Esophagus muscularis mucosa (tissue), 4 donors: ENCODE measurements at places on chromosomes 16 and 17. TPM values are rescaled to one million over a fixed set of nuclear protein-coding genes. Genes with fewer than 3 reads are reported as not detected.

GRCh38 chr17:73343739-73344454 lies 32.1 kb upstream of the CDC42EP4 start:
- no peaks in the 10 kb centered on the region for H3K27me3 ChIP-seq
- peak overlapping the region; percentile 80 for H3K27ac ChIP-seq
- H3K4me3 ChIP-seq: no peak overlapping the region
- H3K4me1 ChIP-seq: peaks cover 61% of the 10 kb centered on the region
- no peak for DNase-seq

FAM234A gene
- 129 TPM for total RNA-seq

RAB11FIP4 gene
- total RNA-seq: 2.1 TPM

DNA sequence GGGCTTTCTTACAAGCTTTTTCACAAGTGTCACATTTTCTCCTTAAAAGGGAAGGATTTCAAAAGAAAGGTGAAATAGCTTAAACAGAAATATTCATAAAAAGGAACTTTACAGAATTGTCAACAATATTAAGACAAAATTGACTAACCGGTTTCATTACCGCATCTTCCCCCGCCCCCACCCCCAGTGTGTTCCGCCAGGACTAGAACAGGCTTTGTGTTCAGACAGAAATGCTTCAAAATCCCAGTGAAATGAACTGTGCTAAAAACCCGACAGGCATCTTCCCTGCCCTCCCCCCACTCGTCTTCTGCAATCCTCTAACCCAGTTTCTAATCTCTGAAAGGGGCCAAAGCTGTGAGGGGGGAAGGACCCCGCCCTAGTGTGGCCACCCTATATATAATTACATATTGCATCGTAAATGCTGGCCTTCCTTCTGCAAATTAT lies 990 bp upstream of the ROGDI start:
- peaks cover 46% of the 10 kb centered on the region for H3K4me1 ChIP-seq
- H3K36me3 ChIP-seq: peaks cover 71% of the 10 kb centered on the region
- H3K4me3 ChIP-seq: peak overlapping the region; percentile 73
- DNase-seq: no peak

DNA sequence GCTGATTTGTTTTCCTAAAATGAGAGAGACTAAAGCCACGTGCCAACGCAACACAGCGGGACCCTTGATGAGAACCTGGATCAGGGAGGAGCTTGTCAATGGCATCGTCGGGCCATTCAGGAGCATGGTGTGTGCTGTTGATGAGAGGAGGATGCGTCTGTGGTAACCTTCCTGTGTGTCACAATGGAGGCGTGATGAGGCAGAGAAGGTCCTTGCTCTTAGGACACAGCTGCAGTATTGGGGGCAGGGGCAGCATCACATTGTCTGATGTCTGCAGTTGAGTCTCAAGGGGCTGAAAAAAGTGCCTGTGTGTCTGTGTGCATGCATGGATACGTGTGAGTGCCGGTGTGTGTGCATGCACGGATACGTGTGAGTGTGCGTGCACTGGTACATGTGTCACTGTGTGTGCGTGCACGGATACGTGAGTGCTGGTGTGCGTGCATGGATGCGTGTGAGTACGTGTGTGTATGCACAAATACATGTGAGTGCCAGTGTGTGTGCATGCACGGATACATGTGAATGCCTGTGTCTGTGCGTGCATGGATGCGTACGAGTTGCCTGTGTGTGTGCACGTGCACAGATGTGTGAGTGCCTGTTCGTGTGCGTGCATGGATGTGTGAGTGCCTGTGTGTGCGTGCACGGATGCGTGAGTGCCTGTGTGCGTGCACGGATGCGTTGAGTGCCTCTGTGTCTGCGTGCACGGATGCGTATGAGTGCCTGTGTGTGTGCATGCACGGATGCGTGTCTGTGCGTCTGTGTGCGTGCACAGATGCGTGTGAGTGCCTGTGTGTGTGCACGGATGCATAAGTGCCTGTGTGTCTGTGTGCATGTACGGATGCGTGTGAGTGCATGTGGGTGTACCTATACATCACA lies 39.3 kb downstream of the BAIAP2 start:
- H3K36me3 ChIP-seq: peaks cover 6% of the 10 kb centered on the region
- no peak overlapping the region for H3K27ac ChIP-seq
- H3K4me1 ChIP-seq: peaks cover 13% of the 10 kb centered on the region
- no peak for DNase-seq
- H3K4me3 ChIP-seq: no peak overlapping the region

GRCh38 chr16:47695756-47696155 lies 234.6 kb downstream of the PHKB start:
- no peak for DNase-seq
- no peaks in the 10 kb centered on the region for H3K4me1 ChIP-seq
- H3K4me3 ChIP-seq: no peak overlapping the region
- peaks cover 69% of the 10 kb centered on the region for H3K36me3 ChIP-seq
- H3K27me3 ChIP-seq: no peaks in the 10 kb centered on the region

DNA sequence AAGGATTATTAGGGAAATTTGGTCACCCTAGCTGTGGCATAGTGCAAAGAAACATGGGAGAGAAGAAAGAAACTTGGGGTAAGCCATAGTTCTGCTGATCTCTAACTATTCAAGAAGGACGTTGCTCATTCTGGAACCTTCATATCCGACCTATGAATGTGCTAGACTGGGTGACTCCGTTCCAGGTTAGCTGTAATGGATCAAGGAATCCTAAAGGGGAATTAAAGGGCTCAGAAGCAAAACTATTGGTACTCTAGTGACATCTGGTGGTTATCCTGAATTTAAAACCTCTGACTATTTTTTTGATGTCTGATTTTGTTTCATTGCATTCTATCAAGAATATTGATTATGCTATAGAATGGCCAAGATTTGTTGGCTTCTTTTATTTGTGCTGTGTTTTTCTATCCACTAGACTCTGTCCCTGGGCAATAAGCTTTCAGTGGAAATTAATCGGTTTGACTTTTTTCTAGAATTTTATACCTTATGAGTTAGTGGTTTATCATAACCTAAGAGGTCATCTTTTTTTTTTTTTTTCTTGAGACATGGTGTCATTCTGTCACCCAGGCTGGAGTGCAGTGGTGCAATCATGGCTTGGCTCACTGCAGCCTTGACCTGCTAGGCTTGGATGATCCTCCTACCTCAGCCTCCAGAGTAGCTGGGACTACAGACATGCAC lies 19.5 kb downstream of the PCTP start:
- H3K4me3 ChIP-seq: no peak overlapping the region
- peaks cover 68% of the 10 kb centered on the region for H3K36me3 ChIP-seq
- peaks cover 12% of the 10 kb centered on the region for H3K4me1 ChIP-seq
- peak overlapping the region; percentile 44 for H3K27ac ChIP-seq
- DNase-seq: no peak

DNA sequence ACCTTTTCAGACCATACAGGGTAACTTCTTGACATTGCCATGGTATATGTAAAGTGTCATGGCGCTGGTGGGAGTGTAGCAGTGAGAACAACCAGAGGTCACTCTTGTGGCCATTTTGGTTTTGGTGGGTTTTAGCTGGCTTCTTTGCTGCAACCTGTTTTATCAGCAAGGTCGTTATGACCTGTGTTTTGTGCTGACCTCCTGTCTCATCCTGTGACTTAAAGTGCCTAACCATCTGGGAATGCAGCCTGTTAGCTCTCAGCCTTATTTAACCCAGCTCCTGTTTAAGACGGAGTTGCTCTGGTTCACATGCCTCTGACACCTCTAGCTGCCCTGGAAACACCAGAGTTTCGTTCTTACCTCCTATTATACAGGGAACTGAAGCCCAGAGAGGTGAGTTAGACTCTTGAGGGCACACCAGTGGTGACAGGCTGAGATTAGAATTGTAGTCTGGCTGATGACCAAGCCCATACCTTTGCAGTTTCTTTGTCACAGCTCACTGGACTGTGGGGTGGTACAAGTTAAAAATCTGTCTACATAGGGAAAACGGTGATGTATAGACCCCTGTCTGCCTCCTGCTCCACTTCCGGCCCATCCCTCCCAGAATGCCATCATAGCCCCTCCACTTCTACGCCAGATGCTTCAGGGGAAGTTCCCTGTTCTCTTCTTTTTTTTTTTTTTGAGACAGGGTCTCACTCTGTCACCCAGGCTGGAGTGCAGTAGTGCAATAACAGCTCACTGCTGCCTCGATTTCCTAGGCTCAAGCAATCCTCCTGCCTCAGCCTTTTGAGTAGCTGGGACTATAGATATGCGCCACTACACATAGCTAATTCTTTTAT lies 21.0 kb downstream of the KSR1 start:
- no peaks in the 10 kb centered on the region for H3K36me3 ChIP-seq
- no peaks in the 10 kb centered on the region for H3K27me3 ChIP-seq
- H3K27ac ChIP-seq: no peak overlapping the region

- DNase-seq: no peak
- H3K36me3 ChIP-seq: no peaks in the 10 kb centered on the region
- H3K27me3 ChIP-seq: no peaks in the 10 kb centered on the region
- no peak overlapping the region for H3K4me3 ChIP-seq
- H3K27ac ChIP-seq: no peak overlapping the region
Observed at GRCh38 chr16:72362476-72362875, 190.5 kb upstream of the PMFBP1 start.

MYL4 gene
- 0.52 TPM for total RNA-seq

DNA sequence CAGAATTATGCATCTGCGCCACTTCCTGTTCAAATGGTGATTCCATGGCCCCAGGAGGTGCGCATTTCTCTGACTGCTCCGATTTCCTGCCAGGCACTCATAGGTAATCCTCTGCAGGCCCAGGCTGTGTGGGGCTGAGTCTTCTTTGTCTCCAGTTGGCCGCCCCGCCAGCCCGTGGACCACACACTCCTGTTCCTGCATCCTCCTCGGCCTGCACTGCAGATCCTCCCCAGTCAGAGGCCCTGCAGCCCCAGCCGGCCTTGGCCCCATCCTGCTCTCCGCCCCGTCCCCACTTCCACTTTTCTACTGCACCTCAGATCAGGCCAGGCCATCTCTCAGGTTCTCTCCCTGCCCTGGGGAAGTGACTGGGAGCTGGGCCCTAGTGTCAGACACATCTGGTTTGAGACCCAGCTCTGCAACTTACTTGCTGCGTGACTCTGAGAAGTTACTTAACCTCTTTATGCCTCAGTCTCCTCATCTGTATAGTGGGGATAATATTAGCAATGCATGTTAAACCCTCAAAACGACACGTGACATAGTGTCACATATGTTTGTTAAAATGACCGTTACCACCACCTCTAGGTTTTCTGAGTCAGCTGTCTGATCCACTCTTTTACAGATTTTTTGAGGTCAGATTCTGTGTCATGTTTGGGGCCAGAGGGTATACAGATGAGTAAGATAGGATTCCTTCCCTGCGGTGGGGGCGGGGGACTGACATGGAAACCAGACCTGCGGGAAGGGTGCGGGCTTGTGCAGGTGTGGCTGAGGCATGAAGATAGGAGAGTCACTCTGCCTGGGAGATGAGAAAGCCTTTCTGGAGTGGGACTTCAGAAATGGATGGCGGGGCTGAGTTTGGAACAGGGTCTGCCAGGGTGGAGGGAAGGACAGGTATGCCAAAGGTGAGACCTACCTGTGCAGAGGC lies 12.8 kb downstream of the RAB11FIP4 start:
- no peak for DNase-seq
- H3K4me3 ChIP-seq: no peak overlapping the region
- H3K4me1 ChIP-seq: no peaks in the 10 kb centered on the region
- no peaks in the 10 kb centered on the region for H3K36me3 ChIP-seq

DNA sequence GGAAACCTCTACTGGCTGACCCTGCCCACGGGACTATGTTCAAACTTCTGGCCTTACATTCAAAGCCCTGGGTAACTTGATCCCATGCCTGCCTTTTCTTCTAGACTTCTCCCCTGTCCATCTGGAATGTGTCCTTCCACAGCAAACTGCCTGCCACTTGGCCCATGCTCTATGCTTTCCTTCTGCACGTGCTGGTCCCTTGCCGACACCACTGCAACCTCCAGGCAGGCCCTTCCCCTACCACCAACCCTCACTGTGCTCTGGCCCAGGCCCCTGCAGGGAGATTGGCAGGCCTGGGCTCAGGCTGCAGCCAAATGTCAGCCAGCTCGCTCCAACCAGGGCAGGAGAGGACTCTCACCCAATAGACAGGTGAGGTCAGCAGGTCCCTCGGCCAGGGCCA lies 11.0 kb downstream of the HSD11B2 start:
- peaks cover 56% of the 10 kb centered on the region for H3K4me1 ChIP-seq
- H3K27me3 ChIP-seq: no peaks in the 10 kb centered on the region
- peaks cover 73% of the 10 kb centered on the region for H3K36me3 ChIP-seq
- DNase-seq: no peak

KRT31 gene
- total RNA-seq: not detected

DNA sequence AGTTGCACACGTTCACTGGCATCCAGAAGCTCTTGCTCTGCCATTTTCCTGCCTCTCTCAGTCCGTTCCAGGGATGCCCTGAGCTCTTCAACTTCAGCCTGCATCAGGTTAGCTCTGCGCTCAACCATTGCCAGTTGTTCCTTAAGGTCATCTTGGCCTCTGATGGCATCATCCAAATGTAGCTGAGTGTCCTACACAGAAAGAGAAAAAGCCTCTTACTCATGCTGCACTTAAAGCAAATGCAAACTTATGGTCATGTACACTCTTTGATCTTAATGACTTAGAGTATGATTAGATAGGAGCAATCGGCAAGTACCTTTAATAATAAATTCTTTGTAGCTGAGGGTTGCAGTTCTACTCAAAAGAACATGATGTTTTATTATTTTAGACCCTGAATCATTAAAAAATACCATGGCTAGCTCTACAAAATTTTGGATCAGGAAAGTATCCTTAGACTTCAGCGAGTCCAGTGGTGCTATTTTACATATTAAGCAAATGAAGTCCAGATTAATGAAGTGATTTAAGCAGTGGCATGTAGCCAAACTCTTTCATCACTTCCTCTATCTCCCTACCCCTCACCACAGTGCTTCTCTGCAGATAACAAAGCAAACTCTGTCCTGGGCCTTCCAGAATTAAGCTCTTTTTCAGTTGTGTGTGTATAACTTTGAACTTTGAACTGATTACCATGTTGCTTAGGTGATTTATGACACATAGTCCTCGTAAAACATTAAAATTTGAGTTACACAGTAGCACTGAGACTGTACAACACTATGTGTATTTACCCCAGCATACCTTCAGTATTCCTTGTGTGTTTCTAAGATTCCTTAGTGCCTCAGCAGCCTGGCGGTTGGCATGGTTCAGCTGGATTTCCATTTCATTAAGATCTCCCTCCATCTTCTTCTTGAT lies 22.1 kb downstream of the MYH4 start:
- no peaks in the 10 kb centered on the region for H3K4me1 ChIP-seq
- no peak overlapping the region for H3K27ac ChIP-seq
- no peaks in the 10 kb centered on the region for H3K27me3 ChIP-seq
- H3K36me3 ChIP-seq: no peaks in the 10 kb centered on the region
- DNase-seq: no peak

DNA sequence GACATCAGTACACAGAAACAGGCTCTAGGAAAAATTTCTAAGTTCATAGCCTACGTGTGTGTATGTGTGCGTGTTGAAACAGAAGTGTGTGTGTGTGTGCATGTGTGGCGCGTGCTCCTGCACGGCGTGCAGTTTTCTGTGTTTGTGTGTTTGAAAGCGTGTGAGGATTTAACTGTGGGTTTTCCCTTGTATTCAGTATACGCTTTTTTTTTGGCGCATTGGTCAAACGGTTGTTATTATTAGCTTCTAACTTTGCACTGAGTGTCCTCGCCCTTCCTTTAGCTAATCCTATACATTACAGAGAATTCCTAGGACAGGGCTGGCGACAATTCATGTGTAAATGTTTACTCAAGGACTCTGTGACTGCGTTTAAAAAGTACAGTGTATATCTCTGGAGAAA lies 23.0 kb downstream of the TMC6 start:
- H3K4me1 ChIP-seq: peaks cover 16% of the 10 kb centered on the region
- H3K27ac ChIP-seq: no peak overlapping the region
- H3K36me3 ChIP-seq: peaks cover 87% of the 10 kb centered on the region
- H3K27me3 ChIP-seq: no peaks in the 10 kb centered on the region
- H3K4me3 ChIP-seq: no peak overlapping the region

MPV17L gene
- 6.6 TPM for total RNA-seq

GRCh38 chr17:1181753-1182137 lies 2.0 kb upstream of the ABR start:
- no peak for DNase-seq
- H3K4me1 ChIP-seq: peaks cover 58% of the 10 kb centered on the region
- no peaks in the 10 kb centered on the region for H3K27me3 ChIP-seq
- H3K27ac ChIP-seq: no peak overlapping the region
- no peak overlapping the region for H3K4me3 ChIP-seq
- H3K36me3 ChIP-seq: no peaks in the 10 kb centered on the region
